Kidney glomerular epithelial cell (primary cell): ENCODE measurements at places on chromosomes 2 and 18.

DNA sequence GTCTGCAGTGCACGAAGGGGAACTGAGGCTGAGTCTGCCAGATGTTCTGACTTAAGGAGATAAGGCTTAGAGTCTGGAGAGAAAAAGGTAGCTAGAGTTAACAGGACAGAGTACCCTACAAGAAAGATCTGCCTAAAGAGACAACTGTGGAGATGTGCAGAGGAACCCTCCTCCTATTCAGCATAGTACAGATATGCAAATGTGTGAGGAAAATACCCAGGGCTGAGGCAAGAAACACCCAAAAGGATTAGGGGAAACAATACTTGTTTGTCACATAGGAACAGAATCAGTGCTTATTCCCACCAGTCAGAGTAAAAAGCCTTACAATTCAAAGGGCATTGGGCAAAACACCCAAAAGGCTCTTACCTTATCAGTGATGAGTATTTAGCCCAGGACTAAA is 67.8 kb downstream of the SS18 start:
- no peak for DNase-seq

GRCh38 chr2:198928026-198928425 is 529.7 kb downstream of the SATB2 start:
- DNase-seq: no peak

GRCh38 chr2:218839888-218840287 is 8.3 kb upstream of the PRKAG3 start:
- no peak for DNase-seq

GRCh38 chr18:13450289-13451212 is 232.0 kb downstream of the LDLRAD4 start:
- DNase-seq: no peak

- DNase-seq: no peak
These were observed 188.7 kb upstream of the APCDD1 start for GRCh38 chr18:10265560-10266333.

DNA sequence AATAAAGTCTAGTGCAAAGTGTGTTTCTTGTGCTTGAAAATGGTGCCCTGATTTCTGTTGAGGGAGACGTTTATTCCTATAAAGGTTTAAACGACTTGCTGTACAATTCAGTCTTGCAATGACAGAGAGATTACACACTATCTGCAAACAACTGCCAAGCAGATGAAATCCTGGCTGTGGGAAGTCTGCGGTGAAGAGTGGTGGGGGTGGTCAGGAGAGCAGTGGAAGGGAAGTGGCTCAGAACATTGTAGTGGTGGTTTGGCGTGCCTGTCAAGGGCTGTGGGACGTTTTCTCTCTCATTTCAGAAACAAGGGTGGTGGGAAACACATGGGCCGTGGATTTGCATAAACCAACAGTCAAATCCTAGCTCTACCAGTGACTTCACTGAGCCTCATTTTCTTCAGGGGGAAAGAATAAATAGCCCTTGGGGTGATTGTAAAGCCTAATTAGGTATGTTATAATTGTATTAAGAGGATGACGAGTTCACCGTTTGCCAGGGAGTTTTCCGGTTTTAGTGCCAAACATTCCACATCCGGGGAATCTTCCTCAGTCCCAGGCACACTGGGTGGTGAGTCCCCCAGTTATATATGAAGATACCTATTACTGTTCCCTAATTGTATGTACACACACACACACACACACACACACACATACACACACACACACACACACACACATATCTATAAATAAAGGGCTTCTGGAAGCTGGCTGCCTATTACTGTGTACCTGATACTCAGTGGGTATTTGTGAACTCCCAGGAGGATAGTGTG is 115.0 kb downstream of the SPTBN1 start:
- peak; percentile 77 for DNase-seq

DNA sequence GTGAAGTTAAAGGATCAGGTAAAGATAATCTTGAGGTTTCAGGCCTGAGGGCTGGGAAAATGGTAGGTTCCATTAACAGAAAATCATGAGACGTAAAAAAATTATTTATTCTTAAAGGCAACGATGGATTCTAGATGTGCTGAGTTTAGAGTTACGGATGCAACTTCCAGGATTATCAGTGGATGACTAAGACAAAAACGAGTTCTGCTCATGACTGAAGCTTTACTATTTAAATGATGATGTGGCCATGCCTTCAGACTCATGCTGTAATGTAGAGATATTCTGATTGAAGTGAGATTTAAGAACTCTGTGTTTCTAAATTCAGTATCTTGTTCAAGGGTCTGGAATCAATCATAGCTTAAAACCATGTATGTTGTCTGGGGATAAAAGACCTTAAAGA is 5.0 kb downstream of the TMEM237 start:
- no peak for DNase-seq

DNA sequence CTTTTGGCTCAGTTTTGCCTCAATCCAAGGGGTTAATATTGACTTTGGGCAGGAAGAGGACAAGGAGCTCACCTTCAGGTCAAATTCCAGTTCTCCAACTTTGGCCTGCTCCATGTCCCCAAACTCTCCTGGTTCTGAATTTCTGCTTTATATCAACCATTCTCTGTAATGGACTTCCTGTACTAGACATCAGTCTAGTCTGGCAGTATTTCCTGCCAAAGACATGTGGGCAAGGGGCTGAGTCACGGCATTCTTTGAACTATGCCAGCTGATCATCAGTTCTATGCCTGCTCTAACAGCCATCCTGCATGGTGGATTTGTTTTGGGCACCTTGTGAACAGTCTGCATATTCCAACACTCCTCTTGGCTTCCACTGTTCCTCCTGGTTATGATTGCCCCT is 199.4 kb downstream of the ZEB2 start:
- peak; percentile 58 for DNase-seq

DNA sequence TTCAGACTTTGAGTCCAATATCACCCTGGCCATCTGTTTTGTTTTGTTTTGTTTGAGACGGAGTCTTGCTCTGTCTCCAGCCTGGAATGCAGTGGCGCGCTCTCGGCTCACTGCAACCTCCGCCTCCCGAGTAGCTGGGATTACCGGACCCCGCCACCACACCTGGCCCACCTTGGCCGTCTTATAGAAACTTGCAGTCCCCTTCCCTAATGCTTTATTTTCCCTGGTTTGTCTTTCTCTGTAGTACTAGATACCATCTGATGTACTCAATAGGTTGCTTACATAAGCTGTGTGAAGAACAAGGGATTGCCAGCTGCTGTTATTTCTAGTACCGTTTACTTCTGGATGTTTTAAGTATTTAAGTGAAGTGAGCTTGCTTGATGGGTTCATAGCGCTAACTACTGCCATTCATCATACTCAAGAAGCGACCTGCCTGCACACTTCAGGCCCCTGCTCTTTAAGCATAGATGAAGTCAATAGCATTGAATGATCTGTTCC is 1.2 kb downstream of the RPL31 start:
- peak; percentile 54 for DNase-seq

DNA sequence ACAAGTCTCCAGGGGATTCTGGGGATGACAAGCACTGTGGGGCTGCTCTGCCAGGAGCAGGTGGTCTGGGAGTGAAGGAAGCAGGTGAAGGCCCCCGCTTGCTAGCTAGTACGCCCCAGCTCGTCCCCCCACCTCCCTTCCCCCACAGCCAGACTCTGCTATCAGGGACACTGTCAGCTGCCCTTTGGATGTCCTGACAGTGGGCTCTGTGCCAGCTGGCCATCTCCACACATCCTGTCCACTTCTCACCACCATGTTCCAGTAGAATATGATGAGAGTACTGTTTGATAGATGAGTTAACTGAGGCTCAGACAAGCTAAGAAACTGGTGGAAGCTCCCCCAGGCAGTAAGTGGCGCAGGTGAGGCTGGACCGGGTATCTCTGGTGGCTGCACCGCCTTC is 276.2 kb downstream of the CELF4 start:
- DNase-seq: no peak
